AG04450 (cell line): ENCODE measurements at places on chromosomes 5 and 9.

- DNase-seq: peak; percentile 81
Measured at GRCh38 chr5:42994555-42995359, 45.4 kb downstream of the ANXA2R start.

DNA sequence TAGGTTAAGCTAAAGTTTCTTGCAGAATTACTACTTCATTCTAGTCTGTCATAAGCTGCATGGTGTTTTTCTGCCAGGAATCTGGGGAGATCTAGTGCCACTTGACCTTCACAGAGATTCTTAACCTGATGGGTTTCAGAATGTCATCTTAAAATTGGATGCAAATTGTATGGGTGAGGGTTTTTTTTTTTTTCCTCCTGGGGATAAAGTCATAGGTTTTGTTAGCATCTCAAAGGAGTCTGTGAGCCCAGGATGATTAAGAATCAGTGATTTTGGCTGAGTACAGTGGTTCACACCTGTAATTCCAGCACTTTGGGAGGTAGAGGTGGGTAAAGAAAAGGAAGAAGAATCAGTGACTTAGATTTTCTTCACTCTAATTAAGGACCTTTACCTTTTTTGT lies 51.2 kb downstream of the NIM1K start:
- DNase-seq: no peak

DNA sequence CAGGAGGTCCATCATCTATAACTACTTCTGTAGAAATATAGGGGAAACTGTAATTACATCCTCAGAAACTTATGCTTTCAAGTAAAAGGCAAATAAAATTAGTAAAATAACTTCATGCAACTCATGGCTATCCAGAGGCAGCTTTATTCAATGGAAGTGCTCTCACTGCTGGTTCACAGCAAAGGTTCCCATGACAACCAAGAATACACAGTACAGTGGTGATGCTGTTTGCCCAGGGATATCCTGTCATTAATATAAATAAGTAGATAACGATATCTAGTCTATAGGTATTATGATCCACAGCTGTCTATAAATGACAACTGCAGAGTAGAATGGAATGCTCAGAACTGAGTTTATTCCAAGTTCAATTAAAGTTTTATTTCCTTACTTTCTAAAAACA lies 390.3 kb downstream of the PDE4D start:
- no peak for DNase-seq

DNA sequence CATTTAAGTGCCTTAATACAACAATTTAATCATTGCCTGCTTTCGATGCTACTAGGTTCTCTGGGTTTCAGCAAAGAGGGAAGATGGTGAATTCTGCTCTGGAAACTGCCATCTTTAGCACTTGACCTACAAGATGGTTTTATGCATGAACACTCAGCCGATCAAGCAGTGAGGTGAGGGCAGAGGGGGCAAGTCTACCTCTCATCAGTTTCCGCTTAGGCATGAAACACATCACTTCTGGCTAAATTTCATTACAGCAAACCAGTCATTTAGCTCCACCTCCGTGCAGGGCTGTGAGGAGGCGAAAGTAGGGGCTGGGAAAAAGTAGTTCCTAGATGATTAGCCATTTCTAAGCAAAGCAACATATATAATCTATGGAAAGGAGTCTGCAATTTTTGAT lies 1018.0 kb downstream of the CDH18 start:
- no peak for DNase-seq

DNA sequence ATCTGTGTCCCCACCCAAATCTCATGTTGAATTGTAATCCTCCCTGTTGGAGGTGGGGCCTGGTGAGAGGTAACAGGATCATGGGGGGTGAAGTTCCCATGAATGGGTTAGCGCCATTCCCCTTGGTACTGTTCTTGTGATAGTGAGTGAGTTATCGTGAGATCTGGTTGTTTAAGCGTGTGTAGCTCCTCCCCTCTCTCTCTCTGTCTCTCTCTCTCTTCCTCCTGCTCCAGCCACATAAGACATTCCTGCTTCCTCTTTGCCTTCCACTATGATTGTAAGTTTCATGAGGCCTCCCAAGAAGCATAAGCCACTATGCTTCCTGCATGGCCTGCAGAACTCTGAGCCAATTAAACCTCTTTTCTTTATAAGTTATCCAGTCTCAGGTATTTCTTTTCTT lies 28.8 kb downstream of the C5orf15 start:
- no peak for DNase-seq

DNA sequence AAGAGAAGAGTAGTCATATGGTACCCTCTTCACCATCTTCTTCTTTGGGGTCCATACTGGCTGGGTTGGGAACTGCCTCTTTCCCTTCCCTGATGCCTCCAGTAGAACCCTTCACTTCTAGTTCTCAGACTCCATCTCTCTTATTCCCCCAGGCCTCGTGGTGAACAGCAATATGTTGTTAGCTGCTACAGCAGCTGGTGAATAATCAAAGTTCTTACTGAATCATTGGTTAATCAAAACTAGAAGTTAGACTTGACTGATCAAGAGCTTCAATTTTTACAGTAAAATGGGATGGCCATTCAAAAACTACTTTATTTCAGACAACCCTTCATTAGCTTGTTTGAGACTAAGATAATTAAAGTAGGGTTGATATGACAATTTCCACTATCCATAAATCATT lies 190.9 kb upstream of the GNA14 start:
- DNase-seq: no peak

DNA sequence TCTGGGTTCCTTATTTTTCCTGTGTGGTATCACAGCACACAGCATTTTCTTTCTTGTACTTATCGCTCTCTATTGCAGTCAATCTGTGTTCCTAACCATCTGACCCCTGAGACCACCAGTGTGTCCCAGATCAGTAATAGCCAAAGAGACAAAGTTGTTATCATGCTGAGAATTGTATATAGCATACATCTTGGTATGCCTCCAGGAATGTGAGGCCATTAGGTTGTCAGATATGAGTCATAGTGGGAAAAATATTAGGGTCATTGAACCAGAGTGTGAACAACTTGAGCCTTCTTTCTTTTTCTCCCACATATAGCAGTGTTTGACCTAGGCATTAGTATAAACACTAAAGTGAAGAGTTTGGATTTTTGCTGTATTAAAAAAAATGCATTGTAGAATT lies 106.3 kb downstream of the NDUFAF2 start:
- DNase-seq: peak; percentile 16

DNA sequence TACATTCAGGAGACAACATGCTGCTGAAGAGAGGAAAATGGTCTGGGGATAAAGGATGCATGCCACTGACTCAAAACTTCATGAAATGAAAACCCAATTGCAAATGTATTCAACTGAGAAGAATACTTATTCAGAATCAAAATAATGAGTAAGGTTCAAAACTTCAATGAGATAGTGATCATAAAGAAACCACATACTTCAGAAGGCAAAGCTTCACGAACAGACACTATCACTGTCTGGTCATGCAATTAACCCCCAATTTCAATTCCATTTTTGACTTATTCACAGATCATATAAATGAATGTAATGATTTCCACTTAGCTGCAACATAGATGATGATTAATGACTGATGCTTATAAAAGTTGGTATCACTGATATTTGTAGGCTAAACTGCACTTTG lies 33.0 kb upstream of the CTNNAL1 start:
- DNase-seq: no peak

DNA sequence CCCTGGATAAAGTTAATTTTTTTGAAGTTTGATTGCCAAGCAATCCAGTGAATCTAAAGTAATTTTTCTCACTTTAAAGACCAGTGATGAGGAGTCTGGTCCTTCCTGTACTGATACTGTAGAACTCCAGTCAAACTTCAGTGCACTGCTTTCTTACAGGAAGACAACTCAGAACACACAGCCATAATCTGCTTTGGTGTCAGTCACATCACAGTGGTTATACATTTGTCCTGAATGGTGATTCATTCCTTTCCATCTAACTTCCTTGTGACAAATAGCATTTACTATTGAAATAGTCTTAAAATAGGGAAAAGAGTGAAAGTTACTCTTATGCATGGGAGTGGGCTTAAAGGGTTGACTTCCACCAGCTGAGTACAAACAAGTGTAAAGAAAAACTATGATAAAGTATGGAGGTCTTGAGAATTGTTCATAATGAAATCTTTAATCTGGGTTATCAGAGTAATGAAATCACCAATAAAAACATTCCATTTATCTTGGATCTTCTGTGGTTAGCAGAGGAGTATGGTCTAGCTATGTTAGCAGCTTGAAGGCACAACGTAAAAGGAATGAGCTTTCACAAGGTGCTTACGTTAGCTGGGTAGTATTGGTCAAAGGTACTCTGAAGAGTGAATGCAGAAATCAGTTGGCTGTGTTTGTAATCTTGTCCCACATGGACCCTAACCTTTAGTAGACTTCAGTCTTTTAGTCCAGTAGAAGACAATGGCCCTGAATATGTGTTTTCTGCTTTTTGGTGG lies 41.5 kb downstream of the DCP2 start:
- DNase-seq: no peak

DNA sequence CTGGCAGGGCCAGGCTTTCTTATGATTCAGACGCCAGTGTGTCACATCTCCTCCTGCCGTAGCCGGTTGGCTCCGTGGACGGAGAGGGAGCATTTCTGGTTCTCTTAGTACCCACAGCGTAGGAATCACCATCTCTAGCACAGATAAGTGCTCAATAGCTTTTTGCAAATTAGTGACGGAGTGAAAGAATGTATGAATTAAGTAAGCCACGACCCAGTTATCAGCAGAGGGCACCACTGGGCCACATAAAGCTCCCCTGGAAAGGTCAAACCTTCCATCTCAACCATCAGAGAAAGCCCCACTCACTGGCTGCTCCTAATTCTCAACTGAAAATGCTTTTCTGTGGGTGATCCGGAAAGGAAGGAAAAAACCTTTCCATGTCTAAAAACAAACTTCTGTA lies 317.0 kb upstream of the ADCY2 start:
- DNase-seq: no peak

GRCh38 chr5:133927300-133928180 lies 40.9 kb downstream of the C5orf15 start:
- no peak for DNase-seq

GRCh38 chr5:139462586-139463276 lies at the start of gene ECSCR:
ECSCR (minus strand) TSS chr5:139462743; CDS start chr5:139462670, 73 bp downstream.
- DNase-seq: no peak

DNA sequence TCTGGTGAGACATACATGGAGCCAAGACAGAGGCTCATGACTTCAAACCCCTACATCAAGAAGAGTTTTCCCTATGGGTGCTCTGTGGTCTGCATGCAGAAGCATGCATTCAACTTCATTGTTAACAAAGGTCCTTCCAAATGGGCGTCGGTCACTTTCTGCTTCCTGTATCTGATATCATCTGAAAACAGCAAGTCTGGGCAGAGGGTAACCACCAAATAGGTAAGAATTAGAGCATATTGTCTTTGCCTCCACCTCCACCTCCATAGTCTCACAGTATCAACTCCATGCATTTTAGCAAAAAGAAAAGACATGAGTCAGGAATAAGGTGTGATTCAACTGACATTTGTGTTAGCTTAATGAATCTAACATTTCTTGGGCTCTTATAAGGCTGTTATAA lies 462.9 kb downstream of the DMRT2 start:
- no peak for DNase-seq

GRCh38 chr9:91417602-91418214 lies 5.9 kb downstream of the NFIL3 start:
- DNase-seq: no peak

- no peak for DNase-seq
Measured at GRCh38 chr9:4936823-4937222, 48.2 kb upstream of the JAK2 start.

DNA sequence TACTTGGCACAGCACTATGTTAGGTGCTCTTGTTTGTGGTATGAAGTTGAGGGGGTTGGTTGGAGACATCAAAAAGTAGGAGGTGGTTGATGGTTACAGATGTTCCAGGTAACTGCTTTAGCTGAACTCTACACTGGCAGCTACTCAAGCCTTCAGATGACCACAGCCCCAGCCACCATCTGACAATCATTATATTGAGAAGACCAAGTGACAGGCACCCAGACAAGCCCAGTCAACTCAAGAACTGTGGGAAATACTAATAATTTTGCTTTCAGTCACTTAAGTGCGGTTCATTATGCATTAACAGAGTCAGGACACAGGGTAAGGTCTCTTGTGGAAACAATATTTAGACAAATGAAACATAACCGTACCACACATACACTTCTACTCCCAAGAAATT lies 38.9 kb upstream of the SLIT3 start:
- DNase-seq: no peak

DNA sequence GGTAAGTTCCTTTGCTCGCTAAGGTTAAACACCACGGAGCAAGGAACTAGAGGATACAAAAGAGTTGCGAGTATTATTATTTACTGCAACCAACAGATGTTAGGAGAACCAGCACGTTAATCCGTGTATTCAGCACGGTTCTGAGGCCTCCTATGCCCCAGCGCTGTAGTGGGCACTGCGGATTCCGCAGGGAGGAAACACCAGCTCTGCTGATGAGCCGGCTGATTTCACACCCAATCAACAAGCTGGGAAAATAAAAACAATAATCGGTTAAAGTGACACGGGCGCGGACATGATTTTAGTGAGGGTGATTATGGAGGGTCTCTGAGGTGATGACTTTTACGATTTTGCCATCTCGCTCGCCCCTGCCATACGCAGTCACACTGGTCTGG lies 702 bp upstream of the PRELID2 start:
- DNase-seq: no peak

DNA sequence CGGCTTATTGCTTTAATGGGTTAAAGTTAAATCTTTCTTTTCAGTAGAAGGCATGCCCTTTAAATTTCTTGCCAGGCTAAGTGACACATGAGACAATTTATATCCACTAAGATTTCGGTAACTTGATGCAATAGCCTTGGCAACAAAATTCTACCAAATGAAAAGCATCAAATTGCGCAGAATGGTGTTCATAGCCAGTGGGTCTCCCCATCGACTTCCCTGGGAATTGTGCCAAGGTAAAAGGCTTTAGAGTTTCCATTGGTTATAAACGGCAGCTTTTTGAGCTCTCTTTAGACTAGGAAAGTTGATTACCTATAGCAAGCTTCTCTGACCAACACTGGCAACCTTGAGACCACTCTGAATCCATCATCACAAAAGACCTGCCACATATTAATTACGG lies 358.4 kb downstream of the ARRDC3 start:
- no peak for DNase-seq

GRCh38 chr5:10546186-10546585 lies 17.7 kb upstream of the ANKRD33B start:
- no peak for DNase-seq

DNA sequence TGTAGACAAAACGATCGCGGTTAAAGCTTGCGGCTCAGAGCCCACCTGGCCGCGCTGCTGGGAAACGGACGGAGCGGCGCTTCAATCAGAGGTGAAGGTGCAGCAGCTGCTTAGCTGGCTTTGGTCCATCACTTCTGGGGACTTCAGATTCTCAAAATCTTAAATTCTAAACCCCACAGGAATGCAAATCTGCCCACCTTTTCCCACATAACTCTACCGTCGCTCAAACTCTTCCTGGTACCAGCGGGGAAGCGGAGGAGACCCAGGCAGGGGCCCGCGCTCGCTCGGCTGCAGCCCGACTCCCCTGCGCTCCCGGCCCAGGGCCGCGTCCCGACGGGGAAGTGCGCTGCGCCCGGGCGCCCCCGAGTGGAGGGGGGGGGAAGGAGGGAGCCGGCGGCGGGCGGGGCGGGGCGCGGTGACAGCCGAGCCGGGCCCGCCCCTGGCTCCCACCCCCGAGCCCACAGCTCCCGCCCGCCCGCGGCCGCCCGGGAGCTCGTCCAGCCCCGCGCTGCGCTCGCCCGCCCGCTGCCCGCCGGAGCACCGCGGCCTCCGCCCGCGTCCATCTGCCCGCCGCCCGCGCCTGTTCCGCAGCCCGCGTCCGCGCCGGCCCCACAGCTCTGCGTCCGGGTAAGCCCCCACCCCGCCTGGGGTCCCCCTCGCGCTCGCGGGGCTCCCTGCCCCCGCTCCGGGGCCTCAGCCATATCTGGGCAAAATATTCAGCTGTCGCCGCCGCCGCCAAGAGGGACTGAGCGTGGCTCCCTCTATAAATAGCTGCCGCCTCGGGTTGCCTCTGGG lies at the start of gene TMOD1:
TSS of gene TMOD1 (plus strand) at position 490 of the 795 bp plus-strand sequence. CDS start 22,523 bp downstream, outside the sequence.
- no peak for DNase-seq
